ENCODE measurements at places on chromosomes 12 and 14. TPM values are rescaled to one million over a fixed set of nuclear protein-coding genes. Genes with fewer than 3 reads are reported as not detected.

Gene TMTC3
- 37.1 TPM for total RNA-seq

Gene ADAMTS20
- 0.21 TPM for total RNA-seq

Gene SVOP
- total RNA-seq = 0.31 TPM

DNA sequence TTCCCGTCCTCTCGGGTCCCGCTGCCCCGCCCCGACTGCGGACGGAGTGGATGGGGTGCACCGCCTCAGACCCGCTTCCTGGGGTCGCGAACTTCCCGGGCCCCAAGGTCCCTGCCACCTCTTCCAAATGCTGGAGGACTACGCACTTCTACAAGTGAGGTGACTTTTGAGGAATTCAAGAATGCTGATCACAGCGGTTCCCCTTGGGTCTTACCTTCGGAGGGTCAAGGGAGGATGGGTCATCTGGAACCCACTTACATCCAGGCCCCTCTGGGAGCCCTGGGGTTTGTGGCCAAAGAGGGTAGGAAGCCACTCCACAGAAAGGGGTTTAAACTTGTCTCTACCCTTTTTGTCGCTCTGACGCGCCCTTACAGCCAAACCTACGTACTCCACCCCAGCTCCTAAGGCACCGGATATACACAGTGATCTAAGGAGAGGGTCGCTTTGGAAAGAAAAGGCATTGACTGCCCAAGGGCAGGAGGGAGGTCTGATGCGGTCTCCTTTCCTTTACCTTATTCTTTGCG is 532 bp upstream of the PRKD1 start:
- peak; percentile 29 for DNase-seq

- DNase-seq = peak; percentile 82
Measured at GRCh38 chr14:23153851-23154796, 29.3 kb downstream of the SLC7A8 start.

DNA sequence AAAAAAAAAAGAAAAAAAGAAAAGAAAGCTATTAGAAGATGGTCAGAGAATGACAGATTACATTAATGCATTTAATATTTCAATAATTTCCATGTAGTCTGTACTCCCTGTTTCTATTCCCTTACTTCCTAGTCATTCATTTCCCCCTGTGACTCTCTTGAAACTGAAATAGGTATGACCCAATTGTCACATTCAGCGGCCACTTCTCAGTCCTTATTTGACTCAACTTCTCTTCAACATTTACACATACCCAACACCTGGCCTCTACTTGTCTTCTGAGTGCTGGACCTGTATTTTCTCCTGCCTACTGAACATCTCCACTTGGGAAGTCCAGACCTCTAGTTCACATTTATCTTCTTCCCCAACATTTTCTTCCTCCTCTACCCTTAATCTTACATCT is 7.2 kb downstream of the EEA1 start:
- no peak for DNase-seq

Measured in tongue (tissue), 3 donors.